ENCODE measurements at places on chromosomes 12 and 14.

DNA sequence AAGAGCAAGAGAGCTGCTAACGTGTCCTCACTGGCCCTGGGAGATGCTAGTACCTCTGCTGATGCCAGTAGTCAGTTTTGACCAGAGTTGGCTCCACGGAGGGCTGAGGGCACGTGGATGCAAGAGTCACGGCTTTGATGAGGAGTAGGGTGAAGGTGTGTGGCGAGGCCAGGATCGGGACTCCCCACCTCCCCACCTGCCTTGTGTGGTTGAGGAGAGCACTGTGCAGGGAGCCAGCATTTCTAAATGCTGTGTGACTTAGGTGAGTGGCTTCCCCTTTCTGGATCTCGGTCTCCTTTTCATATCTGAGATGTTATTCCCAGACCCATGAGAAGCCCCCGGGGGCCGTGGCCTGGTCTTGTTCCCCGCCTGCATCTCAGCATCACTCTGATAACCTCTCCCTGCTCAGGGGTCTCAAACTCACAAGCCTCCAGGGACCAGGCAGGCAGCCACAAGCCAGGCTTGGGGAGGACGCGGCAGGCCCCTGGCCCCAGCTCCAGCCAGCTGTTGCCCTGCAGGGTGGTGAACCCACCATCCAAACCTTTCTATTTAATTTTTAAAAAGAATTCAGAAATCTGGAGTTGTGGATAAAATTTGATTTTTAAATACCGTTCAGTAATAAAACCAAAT is 32.1 kb downstream of the MVK start:
- no peak for DNase-seq

- no peak for DNase-seq
Observed at GRCh38 chr12:14554281-14555007, 13.2 kb downstream of the PLBD1 start.

DNA sequence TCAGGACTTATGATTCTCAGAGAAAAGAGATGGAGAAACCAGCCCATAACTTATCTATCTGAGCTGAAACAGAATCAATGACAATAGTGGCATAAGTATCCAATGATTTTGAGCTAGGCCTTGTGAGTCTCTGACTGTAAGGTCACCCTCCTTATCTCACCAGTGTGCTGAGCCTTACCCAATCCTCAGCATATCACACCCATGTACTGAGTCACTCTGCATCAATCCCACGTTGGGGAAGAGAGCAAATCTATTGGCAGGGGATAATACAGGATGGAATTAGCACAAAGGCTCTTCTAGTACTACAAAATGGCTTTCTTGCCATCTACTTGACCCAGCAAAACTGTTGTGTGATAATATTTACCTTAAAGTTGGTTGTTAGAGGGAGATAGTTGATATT is 997.8 kb downstream of the NRXN3 start:
- no peak for DNase-seq

DNA sequence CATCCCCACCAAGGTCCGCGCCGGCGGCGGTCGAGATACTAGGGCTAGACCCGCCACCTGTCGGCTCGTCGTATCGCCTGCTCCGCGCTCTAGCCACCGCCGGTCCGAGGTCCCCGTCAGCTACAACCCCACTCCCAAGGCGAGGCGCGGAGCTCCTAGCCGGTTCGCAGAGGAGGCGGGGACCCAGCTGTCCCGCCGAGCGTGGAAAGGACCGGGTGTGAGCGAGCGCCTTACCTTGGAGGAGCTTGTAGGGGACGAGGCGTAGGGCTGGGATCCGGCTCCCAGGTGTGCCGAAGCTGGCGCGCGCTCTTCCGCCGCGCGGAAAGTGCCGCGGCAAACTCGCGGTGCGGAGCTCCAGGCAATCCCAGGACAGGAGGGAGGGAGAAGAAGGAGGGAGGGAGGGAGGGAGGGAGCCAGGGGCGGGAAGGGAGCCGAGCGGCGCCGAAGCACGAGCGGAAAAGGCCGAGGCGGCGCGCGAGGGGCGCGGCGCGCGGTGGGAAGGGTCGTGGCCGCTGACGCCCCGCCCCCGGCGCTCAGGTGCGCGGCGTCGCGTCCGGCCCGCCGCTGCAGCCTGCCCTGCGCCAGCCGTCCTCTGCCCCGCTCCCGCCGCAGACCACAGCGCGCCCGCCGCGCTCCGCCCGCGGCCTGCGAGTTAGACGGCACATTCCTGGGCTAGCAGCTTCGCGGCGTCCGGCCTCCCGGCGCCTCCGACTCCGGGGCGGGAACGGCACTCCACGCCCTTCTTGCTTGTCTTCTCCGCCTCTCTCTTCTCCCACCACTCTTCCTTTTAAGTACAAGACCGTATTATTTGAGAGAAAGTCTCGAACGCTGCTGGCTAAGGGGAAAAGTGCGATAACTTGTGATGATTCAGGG is at the start of gene PAWR:
Gene PAWR, minus strand, starts transcription at position 327 of the 873 bp plus-strand sequence. CDS start 720 bp downstream, outside the sequence.
- no peak for DNase-seq

DNA sequence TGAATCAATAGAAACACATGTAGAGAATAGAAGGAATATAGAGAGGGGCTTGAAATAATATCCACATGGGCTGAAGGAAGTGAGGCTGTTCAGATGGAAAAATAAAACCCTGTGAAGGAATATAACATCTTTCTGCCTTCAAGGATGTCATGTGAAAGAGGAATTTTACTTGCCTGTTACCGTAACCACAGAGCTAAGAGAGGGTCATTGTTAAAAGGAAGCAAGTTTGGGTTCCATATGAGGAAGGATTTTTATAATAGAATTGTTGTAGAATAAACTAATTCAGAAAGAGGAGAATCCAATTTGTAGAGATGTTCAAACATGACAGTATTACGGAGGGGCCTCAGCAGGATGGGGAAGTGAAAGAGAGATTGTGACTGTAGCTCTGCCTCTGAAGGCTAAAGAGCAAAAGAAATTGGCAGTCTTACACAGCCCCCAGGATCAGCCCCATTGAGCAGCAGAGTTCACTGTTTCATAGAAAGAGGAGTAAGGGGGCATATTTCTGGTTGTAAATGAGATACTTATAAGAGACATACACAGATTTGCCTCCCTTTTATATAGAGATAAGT is 41.8 kb upstream of the PTPRR start:
- DNase-seq: no peak

- DNase-seq: no peak
Observed at GRCh38 chr14:79325071-79325470, 886.2 kb downstream of the DIO2 start.

DNA sequence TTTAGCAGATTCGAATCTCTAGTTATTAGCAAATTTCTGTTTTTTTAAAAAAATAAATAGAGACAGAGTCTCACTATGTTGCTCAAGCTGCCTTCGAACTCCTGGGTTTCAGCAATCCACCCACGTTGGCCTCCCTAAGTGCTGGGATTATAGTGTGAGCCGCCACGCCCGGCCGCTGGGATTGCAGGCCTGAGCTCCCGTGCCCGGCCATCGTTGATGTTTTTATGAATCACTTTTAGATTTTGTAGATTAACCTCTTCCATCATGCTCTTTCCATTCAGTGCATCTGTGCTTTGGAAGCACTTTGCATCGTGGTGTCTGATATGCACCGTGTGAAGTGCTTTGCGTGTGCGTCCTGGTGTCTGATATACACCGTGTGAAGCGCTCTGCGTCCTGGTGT is 20.9 kb downstream of the PGAM5 start:
- DNase-seq: no peak

- no peak for DNase-seq
Observed at GRCh38 chr14:29028973-29029582, 262.5 kb downstream of the FOXG1 start.

DNA sequence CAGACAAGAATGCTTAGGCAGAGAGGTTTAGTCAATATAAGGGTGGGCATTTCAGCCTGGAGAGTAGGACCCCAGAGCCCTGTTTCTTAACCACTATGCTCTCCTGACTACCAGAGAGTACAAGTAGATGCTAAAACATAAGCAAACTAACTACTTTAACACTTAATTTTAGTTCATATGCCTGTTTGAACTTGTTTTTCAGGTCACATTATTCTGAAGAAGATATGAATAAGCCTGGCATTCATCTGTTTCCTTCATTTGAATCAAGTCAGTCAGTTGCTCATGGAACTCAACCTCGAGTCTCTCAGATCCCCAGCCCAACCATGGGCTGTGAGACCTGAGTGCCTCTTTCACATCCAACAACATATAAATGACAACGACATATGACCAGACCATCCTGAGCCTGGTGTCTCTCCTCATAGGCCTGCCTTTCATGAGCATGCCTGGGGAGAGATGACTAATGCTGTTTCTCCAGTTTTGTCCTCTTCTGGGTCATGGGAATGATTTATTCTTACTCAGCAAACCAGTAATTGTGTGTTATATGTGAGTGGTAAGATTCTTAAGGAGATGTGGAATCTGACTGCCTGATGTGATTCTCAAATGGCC is 251.1 kb upstream of the BTG1 start:
- DNase-seq: no peak

DNA sequence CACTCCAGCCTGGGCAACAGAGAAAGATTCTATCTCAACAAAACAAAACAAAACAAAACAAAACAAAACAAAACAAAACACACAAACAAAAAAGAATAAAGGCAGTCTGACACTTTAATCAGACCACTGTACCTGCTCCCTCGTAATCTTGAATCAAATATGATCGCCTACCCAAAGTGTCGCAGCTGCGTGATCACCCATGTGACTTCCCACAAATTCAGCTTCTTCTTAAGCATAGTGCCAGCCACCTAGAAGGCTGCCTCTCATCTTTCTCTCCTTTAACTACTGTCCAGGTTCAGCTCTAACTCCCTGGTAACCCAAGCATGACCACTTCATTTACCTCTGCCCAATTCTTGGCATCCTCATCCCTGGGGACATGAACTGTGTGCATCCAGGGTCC is 37.4 kb downstream of the FMNL3 start:
- DNase-seq: no peak

DNA sequence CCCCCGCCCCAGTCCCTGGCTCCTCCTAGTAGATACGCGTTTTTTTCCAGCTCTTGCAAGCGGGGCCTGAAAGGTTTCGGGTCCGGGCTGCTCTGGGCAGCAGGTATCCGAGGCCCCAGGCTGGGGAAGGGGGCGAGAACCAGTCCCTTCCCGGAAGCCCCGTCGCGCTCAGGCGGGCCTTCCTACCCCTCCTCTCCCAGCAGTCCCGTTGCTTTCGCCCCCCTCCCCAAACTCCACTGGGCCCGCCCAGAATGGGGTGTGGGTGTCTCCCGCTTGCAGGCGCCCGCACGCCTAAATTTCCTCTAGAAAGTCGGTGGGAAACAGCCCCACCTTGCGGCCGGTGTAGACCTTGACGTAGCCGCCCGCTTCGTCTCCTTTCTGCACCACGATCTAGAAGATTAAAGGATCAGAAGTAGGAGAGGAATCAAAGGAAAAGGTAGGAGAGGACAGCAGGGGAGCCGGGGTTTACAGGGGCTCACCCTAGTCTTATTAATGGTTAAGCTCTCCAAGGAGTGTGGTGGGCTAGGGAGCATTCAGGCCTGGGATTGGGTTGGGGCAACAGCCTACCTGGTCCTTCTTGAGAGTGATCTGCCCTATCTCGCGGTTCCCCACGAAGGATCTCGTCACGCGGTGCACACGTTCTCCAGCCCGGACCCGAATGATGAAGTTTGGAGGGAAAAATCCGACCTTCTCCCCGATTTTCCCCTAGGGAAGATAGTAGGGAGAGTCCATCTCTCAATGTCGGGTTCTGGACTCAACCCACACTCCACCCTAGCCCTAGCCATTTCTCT is 7.3 kb downstream of the STAC3 start:
- DNase-seq: peak; percentile 69

DNA sequence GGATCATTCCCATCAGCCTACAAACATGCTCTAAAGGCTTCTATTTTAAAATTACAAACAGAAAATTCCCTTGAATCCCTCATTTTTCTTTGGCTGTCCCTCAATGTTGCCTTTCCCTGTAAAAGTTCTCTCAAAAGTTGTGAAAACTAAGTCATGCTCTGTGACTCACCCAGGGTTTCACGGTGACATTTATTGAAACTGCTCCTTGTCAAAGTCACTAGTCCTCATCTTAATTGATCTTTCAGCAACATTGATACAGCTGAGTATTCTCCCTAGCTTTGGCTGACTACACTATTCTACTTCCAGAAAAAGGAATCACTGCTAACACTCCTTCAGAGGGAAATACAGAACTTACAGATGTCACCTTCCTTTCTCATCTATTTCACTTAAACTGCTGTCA is 65.7 kb downstream of the ASCL4 start:
- DNase-seq: no peak

- DNase-seq: no peak
Observed at GRCh38 chr12:67026487-67027246, 242.5 kb upstream of the CAND1 start.

GRCh38 chr14:20499881-20500280 is 5.5 kb upstream of the RNASE10 start:
- no peak for DNase-seq

- no peak for DNase-seq
Observed at GRCh38 chr14:77622366-77622961, 6.0 kb upstream of the SPTLC2 start.

GRCh38 chr14:87652278-87652677 is 340.7 kb downstream of the GALC start:
- DNase-seq: no peak

DNA sequence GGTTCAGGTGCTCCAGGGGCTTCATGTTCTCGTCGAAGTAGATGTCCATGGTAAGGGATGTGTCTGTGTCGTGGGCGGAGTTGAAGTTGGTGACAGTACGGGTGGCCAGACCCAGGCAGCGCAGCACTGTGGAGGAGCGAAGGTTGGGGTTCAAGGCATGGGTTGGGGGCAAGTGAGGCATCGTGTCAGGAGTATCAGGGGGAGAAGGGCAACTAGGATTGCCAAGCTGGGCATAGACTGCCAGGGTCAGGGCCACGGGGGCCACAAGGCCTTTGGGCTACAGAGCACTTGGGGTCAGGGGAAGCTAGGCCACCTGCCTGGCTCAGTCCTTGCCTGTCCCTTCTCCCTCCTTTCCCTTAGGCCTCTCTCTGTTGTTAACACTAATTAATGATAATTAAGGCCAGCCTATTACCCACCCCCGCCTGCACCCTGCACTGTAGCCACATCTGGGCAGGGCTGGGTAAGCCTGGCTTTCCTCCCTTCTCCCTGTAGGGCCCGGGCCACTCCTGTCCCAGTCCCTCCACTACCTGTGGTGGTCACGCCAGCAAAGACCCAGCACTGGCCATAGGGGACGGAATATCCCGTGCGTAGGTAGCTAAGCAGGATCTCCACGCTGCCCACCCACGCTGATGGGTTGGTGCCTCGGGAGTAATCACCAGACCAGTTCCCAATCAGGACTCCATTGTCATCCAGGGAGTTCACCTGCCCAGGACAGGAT is 4.3 kb downstream of the TGM1 start:
- no peak for DNase-seq

GRCh38 chr12:109685574-109686447 is 27.8 kb upstream of the FAM222A start:
- no peak for DNase-seq

GRCh38 chr12:125688881-125689280 is 623.6 kb downstream of the AACS start:
- DNase-seq: no peak

DNA sequence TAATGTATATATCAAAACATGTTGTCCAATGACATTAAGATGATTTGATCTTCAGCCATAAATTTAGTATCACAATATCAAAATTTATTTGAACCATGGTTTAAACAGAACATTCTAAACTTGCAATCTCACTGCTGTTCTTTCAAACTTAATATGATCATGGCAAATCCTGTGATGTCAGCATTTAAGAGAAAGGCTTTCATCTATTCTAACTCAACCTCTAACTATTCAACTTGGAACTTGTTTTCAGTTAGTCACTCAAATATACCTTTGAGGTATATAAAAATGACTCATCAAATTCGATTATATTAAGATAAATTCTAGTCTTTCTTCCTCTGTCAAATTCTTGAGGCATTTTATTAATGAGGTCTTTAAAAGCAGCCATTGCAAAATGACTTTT is 747.0 kb upstream of the FLRT2 start:
- DNase-seq: no peak

- no peak for DNase-seq
Observed at GRCh38 chr14:67464377-67464776, 24.1 kb downstream of the TMEM229B start.

Measured in stimulated activated CD4-positive, alpha-beta T cell treated with anti-CD3 and anti-CD28 coated beads, Interleukin-2, amount 100 ng/mL, for 4 hours (primary cell).